ENCODE measurements at places on chromosomes 13 and 19.

GRCh38 chr13:72195044-72195704, 328.2 kb upstream of the DACH1 start:
- DNase-seq, result no peak

DNA sequence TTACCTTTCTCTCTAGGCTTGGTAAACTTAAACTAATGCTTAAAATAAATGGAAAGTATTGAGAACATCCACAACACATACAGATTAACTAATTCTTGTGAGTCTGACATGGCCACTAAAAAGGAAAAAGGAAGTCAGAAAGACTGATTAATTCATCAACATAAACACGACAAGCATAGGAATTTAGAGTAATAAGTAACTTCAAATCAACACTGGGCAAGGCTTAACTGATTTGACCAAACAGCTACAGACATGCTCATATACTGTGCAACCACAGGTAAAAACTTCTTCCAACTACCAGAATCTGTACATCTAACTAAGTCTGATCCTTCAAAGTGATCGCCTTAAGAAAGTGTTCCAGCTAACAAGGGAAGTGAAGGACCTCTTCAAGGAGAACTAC, 20.5 kb downstream of the UGGT2 start:
- DNase-seq, result no peak

DNA sequence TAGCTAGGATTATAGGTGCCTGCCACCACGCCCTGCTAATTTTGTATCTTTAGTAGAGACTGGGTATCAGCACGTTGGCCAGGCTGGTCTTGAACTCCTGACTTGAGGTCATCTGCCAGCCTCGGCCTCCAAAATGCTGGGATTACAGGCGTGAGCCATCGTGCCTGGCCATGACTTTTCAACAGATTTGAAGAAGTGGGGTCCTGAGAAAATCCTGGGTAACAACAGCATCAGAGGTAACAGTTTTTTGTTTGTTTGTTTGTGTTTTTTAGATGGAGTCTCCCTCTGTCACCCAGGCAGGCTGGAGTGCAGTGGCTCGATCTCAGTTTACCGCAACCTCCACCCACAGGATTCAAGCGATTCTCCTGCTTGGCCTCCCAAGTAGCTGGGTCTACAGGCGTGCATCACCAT, 3.7 kb downstream of the JUNB start:
- DNase-seq, result no peak

GRCh38 chr19:56321254-56321988, 6.8 kb upstream of the ZSCAN5A start:
- no peak for DNase-seq

GRCh38 chr19:41223431-41224234, 4.6 kb downstream of the AXL start:
- DNase-seq, result no peak

DNA sequence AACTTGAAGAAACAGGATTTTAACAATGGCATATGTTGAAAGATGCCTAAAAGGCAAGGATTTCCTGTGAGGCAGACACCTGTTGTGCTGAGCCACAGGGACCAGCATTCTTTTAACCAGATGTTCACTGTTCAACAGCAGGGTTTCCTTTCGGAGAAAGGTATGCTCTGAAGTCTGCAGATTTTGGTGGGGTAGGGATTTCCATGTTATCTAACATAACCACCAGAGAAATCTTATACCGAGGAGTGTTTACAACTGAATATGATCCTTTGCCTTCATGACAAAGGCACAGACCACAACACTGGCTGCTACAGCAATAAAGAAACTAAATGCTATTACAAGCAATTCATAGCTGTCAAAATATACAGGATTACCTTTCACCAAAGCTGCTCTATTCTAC, 48.1 kb downstream of the MPHOSPH8 start:
- DNase-seq, result no peak

GRCh38 chr13:110517505-110518225, 43.9 kb downstream of the RAB20 start:
- no peak for DNase-seq
